ENCODE measurements at places on chromosomes 1 and 21.
A peak's percentile ranks its signal among the peaks of the same experiment; 100 is the strongest.

DNA sequence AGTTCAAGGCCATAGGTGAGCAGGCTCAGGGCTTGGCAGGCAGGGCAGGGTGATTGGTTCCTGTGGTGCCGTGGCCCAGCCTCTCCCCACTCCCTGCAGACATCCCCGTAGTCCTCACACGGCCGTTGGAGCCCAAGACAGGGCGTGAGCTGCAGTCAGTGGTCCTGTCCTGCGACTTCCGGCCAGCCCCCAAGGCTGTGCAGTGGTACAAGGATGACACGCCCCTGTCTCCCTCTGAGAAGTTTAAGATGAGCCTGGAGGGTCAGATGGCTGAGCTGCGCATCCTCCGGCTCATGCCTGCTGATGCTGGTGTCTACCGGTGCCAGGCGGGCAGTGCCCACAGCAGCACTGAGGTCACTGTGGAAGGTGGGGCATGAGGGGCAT is 71.9 kb downstream of the OBSCN start:
- no peak for DNase-seq

DNA sequence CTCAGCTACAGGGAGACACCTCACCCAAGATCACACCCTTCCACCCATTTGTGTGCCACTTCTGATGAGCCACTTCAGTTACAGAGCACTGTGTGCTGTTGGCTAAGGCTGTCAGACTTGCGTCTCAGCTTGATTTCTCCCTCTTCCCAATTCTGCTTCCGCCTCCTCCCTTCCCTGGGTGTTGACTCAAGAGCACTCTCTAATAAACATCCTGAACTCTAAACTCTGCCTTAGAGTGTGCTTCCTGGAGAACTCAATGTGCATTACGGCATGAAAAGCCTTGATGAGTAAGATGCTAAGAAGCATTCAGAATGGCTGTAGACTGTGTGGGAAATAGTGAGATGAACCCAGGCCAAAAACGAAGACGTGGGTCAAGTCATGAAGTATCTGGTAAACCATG is 54.9 kb upstream of the S1PR1 start:
- DNase-seq: no peak

DNA sequence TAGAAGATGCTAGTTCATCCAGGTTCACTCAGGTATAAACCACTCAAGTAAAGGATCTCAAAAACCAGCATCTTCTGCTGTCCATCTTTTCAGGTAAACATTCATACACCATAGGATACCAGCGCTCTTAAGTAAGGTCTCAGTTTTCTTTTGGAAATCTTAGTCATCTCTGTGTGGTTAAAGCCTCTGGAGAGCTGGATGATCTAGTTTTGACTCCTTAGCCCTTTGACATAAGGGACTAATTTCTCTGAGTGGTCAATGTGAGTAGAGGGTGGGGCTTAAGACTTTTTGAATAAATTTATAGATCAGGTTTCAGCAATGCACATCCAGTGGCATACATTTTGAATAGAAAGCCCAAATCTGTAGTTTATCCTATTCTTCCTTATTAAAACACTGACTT is 92.3 kb downstream of the CTH start:
- DNase-seq: no peak

GRCh38 chr1:147189514-147189913 is 17.2 kb upstream of the PRKAB2 start:
- no peak for DNase-seq

DNA sequence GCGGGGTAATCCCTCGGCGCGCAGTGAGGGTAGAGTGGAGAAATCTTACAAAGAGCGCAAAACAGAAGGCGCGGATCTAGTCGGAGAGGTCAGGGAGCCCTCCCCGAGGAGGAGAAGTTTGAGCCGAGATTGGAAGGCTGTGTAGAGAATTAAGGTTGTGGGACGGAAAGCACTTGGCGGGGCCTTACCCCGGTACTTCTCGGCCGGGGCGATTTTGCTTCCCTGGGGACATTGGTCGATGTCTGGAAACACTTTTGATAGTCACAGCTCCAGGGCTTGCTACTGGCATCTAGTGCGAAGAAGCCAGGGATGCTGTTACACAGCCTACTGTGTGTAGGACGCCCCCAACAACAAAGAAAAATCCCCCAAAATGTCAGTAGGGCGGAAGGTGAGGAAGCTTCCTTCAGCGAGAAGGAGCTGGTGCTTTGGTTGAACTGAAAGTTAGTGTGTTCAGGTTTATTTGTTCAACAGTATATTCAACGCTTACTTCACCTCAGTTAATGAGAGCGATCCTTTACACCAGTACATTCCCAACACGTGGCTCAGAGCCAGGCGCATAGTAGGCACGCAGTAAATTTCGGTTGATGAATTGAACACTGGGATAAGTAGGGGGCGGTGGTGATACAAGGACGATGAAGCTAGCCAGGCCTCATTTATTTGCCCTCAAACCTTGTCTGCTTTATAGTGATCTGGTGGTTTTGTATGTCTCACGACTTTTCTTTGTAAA is 807 bp downstream of the CEP85 start:
- DNase-seq: no peak

GRCh38 chr1:84997667-84998600 is 1.0 kb upstream of the MCOLN2 start:
- DNase-seq: no peak

DNA sequence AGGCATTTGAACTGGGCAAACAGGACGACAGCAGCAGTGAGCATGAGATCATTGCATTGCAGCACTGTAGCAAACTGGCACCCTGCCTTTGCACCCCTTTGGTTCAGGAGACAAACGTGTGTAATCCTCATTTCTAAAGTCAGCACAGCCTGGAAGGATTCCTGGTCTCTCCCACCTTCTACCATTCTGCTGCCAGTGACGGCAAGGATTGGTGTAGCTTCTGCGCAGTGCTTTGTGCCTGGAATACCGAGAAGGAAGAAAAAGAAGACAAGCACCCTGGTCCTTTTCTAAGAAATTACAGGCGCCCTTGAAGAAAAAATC is 805.3 kb downstream of the USP25 start:
- DNase-seq: no peak

DNA sequence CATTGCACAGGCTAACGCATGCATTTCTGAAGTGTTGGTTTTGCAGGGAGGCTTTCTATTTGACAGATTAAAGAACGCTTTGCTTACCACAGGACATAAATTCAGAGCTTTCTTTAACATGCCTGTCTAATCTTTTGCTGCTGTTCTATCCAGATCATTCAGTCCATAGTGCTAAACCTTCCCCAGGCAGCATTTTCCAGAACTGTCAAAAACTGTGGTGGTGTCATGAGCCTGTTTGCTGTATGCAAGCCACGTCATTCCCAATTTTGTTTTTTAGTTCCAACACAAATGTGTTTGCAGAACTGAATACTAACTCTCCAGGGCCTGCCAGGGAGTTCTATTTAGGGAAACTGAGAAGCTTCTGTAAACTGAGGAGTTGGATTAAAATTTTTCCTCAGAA is 390.5 kb upstream of the LYPLAL1 start:
- no peak for DNase-seq

- DNase-seq: no peak
These were observed 801 bp downstream of the RPS6KC1 start for GRCh38 chr1:213051881-213052202.

GRCh38 chr1:225919906-225920305 is 4.1 kb downstream of the PYCR2 start:
- peak; percentile 86 for DNase-seq

DNA sequence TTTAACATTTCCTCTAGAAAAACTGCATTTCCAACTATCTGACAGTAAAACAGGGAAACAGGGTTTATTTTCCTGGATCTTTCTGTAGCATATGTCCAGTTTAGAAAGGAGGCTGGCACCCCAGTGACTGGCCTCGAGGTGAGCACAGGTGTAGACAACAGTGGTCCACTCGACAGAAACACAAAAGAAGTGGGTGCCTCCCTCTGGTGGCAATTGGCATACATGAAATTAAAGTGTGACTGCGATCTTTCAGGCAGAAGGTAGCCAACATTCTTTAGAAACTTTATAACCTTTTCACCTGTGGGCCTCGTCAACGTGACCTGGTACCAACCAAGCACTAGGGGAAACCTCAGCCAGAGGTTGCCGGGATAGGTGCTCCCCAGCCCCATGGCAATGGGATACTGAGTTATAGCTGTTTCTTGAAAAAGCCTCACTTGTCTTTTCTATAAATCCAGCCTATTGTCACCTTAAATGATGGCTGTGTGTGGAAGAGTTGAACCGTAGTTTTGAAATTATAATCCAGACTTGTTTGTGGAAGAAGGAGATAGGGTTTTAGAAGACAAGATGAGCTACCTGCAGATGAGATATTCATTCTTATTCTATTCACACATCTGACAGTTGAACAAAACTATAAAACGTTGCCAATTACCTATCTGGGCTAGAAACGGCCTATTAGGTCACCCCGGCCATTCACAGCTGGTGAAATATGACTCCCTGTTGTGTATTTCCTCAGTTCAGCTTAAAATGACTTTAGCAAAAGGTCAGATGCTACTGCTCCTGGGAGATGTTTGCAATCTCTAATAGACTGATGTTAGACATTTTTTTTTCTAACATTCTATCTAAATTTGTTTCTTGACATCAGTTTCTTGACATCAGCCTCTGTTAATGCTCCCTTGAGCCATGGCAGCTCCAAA is 44.3 kb downstream of the PCP4 start:
- no peak for DNase-seq

Measured in bone marrow (tissue), 2 donors.